Activated T-cell treated with anti-CD3 and anti-CD28 coated beads for 24 hours (primary cell): ENCODE measurements at places on chromosomes 5 and 9.

- no peak for DNase-seq
Measured at GRCh38 chr9:68552700-68553476, 12.2 kb upstream of the TMEM252 start.

DNA sequence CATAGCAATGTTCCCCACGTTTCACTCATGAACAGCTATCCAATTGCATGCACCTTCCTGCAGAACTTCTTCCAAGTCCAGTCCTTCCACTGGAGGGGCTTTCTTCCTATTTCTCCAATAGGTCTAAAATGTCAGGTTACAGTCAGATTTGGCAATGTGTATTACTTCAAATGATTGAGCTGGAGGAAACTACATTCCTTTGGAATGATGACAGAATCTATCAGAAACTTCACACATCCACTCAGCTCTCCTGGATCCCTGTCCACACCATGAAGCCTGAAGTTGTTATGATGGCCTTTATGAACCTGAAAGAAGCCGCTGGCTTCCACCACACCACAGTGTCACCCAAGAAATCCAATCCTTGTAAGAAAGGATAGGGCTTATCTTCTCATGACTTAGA, 32.2 kb downstream of the FBXW2 start:
- DNase-seq, result no peak

- DNase-seq, result no peak
Measured at GRCh38 chr5:139386050-139386438, 2.9 kb upstream of the SLC23A1 start.

DNA sequence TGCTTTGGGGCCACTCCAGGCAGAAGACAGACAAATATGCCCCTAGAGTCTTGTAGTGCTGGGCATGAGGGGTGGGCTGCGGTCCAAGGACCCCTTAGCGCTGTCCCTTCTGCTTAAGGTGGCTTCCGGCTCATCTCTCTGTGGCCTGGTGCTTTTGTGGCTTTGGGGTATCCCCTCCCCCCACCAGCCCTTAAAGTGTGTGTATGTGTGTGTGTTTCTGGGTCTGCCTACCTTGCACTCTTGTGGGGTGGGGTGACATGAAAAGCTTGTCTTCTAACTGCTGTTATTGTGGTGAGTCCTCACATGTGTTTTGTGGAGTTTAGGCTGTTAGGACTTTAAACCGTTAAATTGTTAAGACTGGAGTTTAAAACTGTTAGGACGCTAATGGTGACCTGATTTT, 23.6 kb downstream of the MARCHF6 start:
- no peak for DNase-seq

- DNase-seq, result no peak
Measured at GRCh38 chr5:128276537-128277216, 193.1 kb downstream of the SLC12A2 start.

- no peak for DNase-seq
Measured at GRCh38 chr5:141735823-141736222, 53.8 kb upstream of the ARAP3 start.

DNA sequence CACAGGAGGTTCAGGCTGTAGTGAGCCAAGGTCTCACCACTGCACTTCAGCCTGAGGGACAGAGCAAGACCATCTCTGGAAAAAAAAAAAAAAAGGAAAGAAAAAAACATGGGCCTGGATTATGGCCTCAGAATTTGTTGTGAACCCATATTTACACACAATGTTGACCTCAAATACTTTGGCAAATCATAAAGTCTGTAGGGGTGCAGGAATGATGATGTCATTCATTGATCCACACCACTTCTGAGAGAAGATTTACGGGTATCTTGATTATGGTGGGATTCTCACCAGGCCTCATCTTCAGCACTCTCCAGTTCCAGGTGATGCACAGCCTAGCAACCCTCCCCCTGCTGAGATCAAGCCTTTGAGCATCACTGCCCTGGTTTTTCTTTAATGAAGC, 156.9 kb downstream of the CDH6 start:
- no peak for DNase-seq

GRCh38 chr9:110357505-110357904, 19.8 kb upstream of the TXNDC8 start:
- DNase-seq, result no peak

- no peak for DNase-seq
Measured at GRCh38 chr5:6847870-6848269, 134.6 kb downstream of the TENT4A start.

GRCh38 chr9:4421847-4422246, 68.4 kb upstream of the SLC1A1 start:
- no peak for DNase-seq

- DNase-seq, result no peak
Measured at GRCh38 chr5:82336226-82336958, 58.2 kb upstream of the RPS23 start.

DNA sequence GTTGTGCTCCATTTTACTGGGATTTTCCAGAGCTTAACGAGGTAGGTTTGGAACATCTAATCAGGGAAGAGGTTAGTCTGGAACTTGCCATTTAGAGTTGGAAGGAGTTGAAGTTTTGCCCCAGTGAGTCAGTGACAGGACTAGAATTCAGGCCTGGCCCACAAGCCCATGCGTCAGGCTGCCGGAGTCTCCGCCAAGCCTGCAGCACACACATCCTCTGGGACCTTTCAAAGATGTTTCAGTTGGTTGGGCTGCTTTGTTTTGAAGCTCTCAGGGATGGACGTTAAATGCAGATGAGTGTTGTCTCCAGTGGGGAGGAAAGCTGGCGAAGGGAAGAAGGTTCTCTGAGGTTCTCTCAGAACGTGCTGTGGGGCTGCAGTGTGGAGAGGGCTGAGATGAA, 147.0 kb downstream of the PSAT1 start:
- no peak for DNase-seq

GRCh38 chr9:133056533-133056932, 5.2 kb upstream of the CEL start:
- no peak for DNase-seq

GRCh38 chr5:109080896-109081295, 328.9 kb downstream of the PJA2 start:
- DNase-seq, result no peak

DNA sequence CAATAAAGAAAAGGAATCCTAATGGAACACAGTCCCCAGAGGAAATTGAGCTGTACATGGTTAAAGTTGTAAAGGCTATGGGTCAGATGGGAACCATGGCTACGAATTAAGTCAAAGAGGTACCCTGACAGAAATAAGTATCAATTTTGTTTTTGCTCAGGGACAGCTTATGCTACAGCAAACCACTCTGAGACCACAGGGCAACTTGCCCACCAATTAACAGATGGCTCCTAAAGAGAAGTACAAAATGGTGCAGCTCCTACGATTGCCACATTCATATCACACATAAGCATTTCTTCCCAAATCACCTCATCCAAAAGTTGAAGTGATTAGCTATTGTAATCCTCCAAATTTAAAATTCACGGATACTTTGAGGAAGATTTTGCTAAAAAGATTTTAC, 83.0 kb downstream of the ELAVL2 start:
- DNase-seq, result no peak

DNA sequence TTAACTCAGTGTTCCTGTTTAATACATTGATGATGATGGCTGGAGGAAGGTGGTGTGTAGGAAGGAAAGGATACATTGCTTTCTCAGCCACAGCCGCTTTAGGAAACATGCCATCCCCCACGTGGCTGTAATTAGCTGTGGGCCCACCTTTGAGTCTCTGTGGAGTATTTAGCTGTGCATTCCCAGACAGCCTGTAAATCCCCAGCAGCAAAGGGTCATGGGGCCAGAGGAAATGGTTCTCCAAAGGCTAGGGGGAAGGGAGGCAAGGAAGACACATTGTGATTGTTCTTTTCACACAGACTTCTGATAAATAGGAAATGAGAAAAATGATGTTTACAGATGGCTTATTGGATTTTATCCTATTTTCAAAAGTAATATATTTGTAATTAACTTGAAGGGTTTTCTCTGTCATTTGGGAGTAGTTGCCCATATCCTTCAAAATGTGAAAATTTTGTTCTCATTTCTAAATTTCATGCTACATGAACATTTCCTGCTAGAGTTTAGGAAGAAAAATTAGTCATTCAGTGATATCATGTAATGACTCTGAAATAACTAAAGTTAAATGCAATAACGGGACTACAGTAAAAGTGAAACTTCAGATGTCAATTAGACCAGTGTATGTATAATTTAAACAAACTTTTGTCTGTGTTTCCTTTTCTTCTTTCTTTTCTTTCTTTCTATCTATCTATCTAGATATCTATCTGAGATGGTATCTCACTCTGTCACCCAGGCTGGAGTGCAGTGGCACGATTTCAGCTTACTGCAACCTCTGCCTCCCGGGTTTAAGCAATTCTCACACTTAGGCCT, 24.3 kb upstream of the F2R start:
- no peak for DNase-seq

GRCh38 chr5:168931638-168932345, 352.6 kb upstream of the PANK3 start:
- DNase-seq, result no peak

DNA sequence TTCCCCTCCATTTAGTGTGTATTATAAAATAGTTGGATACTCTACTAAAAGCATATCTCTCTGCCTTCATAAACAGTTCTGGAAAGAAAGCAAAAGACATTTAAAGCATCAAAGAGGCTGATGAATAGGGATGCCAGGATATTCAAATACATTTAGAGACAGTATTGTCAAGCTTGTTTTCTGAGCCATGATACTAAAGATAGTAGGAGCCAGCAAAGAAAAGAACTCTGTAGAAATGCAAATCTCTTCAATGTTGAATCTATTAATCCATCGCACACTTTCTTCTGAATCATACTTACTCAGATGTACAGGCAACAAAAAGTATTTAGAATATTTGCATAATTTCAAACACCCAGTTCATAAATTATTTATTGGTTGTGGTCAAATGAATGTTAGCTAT, 207.1 kb upstream of the MEF2C start:
- no peak for DNase-seq

GRCh38 chr9:95507464-95508241, 9.1 kb downstream of the PTCH1 start:
- no peak for DNase-seq

DNA sequence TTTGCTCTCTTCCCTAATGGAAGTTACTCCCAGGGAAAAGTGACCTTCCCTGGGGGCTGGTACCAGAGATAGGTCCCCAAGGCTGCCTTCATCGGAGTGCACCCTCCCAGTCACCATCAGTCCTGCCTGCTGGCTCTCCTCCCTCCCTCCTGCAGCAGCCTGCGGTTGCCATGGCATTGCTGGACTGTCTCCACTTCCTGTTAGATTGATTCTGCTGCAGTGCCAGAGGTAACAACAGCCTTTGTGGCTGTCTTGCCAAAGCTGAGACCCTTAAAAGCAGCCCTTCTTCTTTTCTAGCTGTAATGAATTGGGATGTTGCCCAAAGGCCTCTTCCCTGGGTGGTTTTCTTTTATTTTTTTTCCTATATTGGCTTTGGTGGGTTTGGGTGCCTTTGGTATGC, 78.1 kb upstream of the PRLR start:
- no peak for DNase-seq

GRCh38 chr5:115578657-115579056, 23.6 kb downstream of the TICAM2 start:
- no peak for DNase-seq

- DNase-seq, result no peak
Measured at GRCh38 chr9:71861618-71862017, 49.4 kb downstream of the ABHD17B start.

DNA sequence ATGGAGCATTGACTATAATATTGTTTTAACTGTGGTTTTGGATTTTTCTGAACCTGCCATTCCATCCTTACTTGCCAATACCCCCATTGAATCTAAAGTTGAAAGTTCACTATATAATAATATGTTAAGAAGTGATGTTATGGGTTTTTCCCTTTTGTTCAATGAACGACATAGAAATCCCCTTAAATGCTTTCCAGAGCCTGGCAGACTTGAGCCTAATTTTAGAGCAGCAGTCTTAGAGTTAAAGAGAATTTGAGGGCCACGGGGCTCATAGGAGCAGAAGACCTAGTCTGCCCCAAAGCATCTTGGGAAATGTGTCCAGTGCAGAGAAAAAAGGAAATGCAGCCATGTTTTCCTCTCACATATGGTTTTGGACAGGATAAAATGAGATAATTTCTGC, 146.1 kb upstream of the SLC44A1 start:
- DNase-seq, result no peak

DNA sequence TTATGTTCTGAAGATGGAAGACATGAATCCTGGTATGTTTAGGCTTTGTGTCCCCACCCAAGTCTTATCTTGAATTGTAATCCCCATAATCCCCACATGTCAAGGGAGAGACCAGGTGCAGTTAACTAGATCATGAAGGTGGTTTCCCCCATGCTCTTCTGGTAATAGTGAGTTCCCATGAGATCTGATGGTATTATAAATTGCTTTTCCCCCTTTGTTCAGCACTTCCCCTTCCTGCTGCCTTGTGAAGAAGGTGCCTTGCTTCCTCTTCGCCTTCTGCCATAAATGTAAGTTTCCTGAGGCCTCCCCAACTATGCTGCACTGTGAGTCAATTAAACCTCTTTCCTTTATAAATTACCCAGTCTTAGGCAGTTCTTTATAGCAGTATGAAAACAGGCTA, 229.0 kb downstream of the ARL15 start:
- DNase-seq, result no peak

- no peak for DNase-seq
Measured at GRCh38 chr5:51380603-51381207, 2.5 kb upstream of the ISL1 start.

DNA sequence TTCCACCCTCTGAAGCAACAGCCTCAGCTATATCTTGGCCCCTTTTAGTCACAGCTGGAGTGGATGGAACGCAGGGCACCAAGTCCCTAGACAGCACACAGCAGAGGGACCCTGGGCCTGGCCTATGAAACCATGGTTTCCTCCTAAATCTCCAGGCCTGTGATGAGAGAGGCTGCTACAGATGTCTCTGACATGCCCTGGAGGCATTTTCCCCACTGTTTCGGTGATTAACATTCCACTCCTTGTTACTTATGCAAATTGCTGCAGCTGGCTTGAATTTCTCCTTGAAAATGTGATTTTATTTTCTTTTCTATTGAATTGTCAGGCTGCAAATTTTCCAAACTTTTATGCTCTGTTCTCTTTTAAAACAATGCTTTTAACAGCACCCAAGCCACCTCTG, 384.8 kb downstream of the PRR16 start:
- DNase-seq, result no peak

DNA sequence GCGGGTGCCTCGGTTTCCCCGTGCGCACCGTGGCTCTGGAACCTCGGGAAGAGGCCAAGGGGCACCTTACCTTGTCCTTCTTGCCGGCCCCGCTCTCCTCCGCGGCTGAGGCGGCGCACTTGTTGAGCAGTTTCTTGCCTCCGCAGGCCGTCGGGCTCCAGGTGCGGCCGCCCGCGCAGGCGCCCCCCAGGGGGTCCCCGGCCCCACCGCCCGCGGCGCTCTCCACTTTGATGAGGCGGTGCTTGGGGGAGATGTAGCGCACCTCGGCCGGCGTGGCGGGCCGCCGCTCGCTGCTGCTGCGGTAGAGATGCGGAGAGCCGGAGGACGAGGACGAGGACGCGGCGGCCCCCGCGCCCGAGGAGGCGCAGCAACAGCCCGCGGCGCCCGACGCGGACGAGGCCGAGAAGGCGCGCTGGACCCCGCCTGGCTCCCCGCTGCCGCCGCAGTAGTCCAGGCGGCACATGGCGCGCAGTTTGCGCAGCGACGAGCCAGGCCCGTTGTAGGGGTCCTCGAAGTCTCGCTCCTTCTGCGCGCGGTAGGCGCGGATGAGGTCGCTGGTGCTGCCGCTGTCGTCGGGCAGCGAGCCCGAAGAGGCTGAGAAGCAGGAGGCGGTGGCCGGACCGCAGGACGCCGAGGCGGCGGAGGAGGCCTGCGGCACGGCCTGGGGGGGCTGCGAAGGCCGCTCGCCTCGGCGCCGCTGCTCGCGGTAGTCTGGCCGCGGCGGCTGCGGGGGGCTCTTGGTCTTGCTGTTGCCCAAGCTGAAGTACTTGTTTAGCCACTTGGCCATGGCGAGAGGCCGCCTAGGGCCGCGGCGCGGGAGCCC, 957 bp downstream of the SHB start:
- no peak for DNase-seq

GRCh38 chr5:39426051-39426745, 1.4 kb upstream of the DAB2 start:
- DNase-seq, result no peak
